Kidney capillary endothelial cell (primary cell): ENCODE measurements at places on chromosomes 3 and 15.
A peak's percentile ranks its signal among the peaks of the same experiment; 100 is the strongest.

DNA sequence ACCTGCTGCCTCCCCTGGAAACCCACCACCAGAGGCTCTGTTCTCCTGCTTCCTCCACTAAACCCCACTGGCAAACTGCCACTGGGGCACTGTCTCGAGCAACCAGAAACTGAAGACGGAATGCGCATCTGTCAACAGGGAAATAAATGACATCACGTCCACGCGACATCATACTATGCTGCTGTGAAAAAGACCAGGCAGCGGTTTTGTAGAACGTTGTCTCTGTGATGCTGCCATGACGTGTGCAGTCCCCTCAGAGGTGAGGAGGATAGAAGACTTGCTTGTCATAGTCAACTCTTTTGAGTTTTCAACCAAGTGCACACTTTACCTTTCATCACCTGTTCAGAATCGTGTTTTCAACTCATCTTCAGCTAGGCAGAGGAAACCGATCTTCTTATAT, 203.0 kb upstream of the IGF1R start:
- DNase-seq = no peak

- no peak for DNase-seq
These were observed 7.2 kb upstream of the CFAP161 start for GRCh38 chr15:81126892-81127291.

DNA sequence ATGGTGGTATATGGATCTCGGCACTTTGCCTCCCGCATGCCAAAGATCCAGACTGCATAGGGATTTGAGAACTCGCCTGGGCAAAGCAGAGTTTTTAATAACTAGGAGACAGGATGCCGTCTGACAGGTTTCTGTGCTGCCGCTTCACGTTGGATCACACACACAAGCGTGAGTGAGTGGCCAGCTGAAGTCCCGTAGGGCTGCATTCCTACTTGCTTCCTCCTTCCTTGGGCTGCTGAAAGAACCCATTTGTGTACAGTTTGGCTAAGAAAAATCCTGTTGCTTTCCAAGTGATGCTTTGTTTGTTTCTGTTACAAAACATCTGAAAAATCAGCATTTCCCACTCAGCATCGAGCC, 604.3 kb upstream of the CFAP20DC start:
- no peak for DNase-seq

- DNase-seq = no peak
These were observed 162.2 kb upstream of the TLE3 start for GRCh38 chr15:70259640-70260508.

DNA sequence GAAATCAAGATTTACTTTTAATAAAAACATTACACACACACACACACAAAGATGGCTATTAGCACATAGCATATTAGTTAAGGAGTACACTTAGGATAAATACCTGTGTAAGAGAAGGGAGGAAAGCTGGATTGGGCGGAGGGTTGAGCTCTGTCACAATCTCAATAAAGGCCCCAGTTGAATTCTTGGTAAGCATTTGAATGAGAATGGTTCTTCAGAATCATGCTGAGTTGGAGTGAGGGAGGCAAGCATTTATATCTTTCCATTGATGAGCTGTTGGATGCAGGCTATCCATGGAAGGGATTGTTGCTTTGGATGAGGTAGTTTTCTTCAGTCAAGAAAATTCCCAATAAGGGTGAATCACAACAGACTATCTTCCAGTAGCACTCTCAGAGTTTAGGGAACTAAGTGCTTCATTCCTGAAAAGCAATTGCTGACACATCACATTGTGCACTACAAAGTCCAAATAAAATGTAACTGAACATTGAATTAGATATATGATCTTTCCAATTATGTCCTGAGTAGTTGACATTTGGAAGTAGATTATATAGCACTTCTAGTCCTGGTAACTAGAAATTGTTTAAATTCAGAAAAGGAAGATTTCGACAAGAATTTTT, 95.7 kb downstream of the SUCNR1 start:
- DNase-seq = no peak

DNA sequence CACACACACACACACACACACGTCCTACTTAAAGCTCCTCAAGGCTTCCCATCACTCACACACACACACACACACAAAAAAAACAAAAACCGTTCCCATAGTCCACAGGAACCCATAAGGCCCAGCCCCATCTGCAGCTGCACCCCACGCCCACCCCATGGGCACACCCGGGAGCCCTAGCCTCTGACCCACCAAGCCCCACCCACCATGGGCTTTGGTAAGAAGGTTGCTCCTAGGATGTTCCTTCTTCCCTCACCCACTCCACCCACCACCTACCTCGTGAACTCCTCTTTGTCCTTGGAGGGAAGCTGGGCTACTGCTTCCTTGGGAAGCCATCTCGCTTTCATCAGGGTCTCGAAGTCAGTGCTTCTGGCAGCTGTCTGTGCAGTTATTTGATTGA, 115.1 kb downstream of the TPRA1 start:
- DNase-seq = no peak

- DNase-seq = peak; percentile 18
These were observed 19.2 kb downstream of the POLG start for GRCh38 chr15:89315375-89315929.

GRCh38 chr3:112308151-112308911, 14.3 kb upstream of the SLC9C1 start:
- no peak for DNase-seq

GRCh38 chr3:26474706-26475105, 147.9 kb upstream of the LRRC3B start:
- no peak for DNase-seq

DNA sequence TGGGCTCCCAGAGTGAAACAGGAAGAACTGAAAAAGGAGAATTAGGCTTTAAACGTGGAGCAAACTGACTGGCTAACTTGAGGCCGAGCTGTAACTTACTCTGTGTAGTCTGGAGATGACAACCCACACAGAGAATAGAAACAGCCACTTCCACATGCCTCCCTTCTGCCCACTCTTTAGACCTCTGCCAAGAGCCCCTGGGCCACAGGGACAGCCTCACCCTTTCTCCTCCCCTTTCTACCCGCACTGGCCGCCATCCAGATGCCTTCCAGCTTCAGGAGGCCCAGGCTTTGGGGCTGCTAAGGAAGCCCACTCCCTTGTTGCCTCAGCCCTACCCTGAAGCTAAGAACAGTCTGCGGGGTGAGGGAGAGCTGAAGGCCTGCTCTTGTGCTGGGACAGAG, 6.8 kb downstream of the ARHGAP31 start:
- DNase-seq = no peak

GRCh38 chr3:73685061-73685460, 60.3 kb upstream of the PDZRN3 start:
- no peak for DNase-seq

- no peak for DNase-seq
These were observed 34.7 kb downstream of the PIK3CA start for GRCh38 chr3:179182902-179183301.

- DNase-seq = no peak
These were observed 22.6 kb downstream of the DCUN1D1 start for GRCh38 chr3:182957676-182958266.

DNA sequence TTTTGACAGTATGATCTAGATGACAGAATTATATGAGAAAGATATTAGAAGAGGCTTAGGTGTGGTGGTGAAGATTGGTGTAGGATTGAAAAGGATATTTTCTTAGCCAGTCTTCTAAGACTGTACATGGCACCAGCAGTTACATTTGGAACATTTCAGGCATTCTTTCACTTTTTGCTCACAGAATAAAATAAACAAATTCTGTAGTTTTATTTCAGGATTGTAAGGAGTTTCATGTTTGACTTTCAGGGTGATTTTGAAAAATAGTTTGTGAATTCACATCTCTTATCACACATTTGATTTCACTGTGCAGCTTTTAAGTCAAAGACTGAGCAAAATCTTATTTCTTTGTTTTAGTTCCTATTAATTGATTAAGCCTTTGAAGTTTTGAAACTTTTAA, 27.1 kb downstream of the DNAJC13 start:
- DNase-seq = no peak

- DNase-seq = peak; percentile 25
These were observed 808 bp downstream of the BCL6 start for GRCh38 chr3:187744169-187745151.

DNA sequence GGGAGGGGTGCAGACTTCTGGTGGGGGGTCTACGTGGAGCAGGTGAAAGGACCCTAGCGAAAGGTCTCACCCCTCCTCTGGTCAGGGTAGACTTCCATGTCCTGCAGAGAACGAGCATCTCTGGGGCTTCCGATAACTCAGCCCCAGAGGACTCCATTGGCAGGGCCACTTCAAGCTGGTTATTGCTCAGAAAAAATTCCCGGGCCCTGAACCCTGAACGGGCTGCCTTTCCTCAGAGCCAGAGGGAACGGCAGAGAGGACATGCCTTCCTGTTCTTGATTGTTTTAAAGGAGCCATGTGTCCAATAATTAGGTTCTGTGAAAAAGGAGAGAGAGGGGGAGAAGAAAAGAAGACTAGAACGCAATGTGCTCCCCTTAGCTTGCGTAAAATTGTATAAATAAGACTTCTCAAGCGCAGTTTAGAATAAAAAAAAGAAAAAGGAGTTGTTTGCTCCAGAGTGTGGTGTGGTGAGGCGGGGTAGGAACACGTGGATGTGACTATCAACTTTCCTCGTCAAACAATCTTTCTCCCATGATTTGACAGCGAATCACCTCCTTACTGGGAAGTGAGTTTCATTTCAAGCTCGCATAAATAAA, 193.4 kb upstream of the UBE2E1 start:
- DNase-seq = peak; percentile 33

- DNase-seq = no peak
These were observed 59.7 kb upstream of the MAGI1 start for GRCh38 chr3:66098436-66098835.

- DNase-seq = no peak
These were observed 61.6 kb upstream of the CD200R1L start for GRCh38 chr3:112908252-112908651.

- DNase-seq = no peak
These were observed 48.9 kb downstream of the GASK1A start for GRCh38 chr3:43028001-43028400.

DNA sequence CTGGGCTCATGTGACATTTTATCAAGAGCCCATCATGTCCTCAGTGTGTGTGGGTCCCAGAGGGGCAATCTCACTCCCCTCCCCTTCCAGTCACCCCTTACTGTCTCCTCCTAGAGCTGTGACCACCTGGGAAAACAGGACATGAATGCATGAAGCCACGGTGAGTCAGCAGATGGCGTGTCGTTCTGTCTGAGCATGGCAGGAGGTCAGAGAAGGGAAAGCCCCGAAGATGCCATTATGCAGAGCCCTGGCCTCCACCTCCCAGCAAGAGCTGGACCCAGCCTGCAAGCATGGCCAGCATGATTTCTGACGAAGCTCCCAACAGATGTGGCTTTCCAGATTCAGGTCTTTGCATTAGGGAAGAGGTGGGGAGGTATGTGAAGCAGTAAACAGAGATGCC, 118.5 kb downstream of the TLE3 start:
- peak; percentile 45 for DNase-seq

- DNase-seq = no peak
These were observed 108.4 kb downstream of the MBNL1 start for GRCh38 chr3:152377184-152377570.

GRCh38 chr15:98896802-98897732, 110.5 kb downstream of the PGPEP1L start:
- peak; percentile 60 for DNase-seq
